Fibroblast of upper back skin (primary cell): ENCODE measurements at places on chromosomes 3 and 15.
A peak's percentile ranks its signal among the peaks of the same experiment; 100 is the strongest.

GRCh38 chr3:48798998-48799397 is 48.7 kb downstream of the PRKAR2A start:
- no peak for DNase-seq

DNA sequence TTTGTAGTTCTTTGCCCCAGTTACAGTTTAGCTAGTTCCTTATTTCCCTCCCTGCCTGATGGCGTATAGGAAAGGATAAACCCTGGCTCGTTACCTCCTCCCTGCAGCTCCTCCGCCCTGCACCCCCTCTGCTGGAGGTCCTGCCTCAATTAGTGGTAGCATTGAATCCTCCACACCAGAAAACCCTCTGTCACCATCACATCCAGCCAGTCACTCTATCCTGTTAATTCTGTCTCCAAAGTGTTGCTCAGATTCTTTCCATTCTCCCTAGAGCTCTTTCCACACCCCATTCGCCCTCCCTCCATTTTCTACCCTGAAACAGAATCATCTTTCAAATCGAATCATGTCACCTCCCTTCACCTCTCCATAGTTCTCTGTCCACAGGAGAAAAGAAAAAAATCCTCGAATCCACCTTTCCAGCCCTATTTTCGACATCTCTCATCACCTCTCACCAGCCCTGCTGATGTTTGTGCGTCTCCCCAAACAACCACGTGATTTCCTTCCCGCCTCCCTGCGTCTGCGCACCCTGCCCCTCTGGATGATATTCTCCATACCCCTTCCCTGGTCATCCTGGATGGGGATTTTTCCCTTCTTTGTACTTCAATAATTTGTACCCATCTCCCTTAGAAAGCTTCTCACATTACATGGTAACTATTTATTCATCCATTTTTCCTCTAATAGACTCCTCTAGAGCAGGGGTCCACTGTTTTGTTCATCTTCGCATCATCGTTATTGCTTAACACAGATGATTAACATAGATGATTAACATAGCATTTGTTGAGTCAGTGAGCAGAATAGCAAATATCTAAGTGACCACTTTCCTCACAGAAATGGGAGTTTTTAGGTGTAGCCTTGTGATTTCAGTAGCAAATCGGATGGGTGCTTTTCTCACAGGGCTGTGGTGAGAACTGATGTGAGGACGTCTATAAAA is 37.1 kb downstream of the MAP3K13 start:
- DNase-seq = no peak

DNA sequence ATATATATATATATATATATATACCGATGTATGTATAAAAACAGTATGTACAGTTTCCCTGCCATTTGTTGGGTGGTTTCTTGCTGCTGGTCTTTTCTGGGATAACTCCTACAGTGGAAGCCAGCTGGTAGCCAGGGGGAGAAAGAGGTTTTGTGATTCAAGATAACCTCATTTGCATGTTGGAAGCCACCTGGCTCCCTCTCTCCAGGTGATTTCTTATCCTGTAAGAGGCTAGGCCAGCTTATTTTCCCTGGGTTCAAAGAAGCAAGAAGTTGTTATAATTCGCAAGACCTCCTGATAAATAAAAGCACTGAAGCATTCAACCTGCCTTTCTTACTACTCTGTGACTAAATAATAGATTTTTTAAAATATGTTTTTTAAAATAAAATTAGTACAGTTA is 443.3 kb downstream of the VGLL3 start:
- DNase-seq = no peak

- DNase-seq = peak; percentile 27
These were observed 43.8 kb downstream of the OSBPL10 start for GRCh38 chr3:31937225-31937624.

GRCh38 chr3:102674284-102674683 is 239.5 kb downstream of the ZPLD1 start:
- no peak for DNase-seq

GRCh38 chr3:25442486-25442885 is 14.4 kb downstream of the RARB start:
- no peak for DNase-seq

DNA sequence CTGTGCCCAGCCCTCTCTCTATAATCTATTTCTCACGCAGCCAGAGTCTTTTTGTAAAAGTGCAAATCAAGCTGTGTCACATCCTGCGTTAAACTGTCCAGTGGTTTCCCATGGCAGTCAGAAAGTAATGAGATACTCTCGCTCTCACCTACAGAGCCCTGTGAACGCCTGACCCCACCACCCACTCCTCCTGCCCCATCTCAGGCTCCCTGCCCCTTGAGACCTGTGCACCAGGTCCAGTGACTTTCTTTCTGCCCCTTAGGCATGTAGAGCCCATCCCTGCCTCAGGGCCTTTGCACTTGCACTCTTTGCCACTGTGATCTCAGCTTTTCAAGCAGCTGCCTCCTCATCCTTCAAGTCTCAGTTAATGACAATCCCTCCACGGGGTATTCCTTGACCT is 58.3 kb upstream of the RASGRP1 start:
- no peak for DNase-seq

- DNase-seq = peak; percentile 81
These were observed 14.3 kb downstream of the SMC4 start for GRCh38 chr3:160413613-160414248.

DNA sequence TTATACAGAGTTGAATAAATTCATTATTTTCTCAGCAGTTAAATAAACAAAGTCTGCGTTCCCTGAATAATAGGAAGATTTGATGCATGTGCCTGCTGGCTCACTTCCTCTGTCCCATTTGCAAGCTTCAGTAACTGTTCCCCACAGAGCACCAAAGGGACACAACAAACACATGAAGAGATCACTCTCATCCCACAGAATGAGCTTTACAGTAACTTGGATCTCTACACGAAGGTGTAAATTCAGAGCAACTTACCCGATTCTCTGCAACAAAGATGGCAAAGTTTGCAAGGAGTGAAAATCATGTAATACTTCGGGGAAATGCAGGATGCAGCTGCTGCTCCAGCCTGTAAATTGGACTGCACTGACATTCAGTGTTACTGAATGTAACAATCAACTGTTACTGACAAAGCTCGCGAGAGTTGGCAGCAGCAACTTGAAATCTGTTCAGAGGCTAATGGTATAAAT is at the start of gene BCHE:
Gene BCHE, minus strand, starts transcription at position 366 of the 468 bp plus-strand sequence. CDS start 6,390 bp downstream, outside the sequence.
- DNase-seq = peak; percentile 83

- no peak for DNase-seq
These were observed 61.7 kb upstream of the TP63 start for GRCh38 chr3:189569473-189569872.

- DNase-seq = peak; percentile 68
These were observed 77.2 kb downstream of the PPP2R3A start for GRCh38 chr3:136042608-136043221.

DNA sequence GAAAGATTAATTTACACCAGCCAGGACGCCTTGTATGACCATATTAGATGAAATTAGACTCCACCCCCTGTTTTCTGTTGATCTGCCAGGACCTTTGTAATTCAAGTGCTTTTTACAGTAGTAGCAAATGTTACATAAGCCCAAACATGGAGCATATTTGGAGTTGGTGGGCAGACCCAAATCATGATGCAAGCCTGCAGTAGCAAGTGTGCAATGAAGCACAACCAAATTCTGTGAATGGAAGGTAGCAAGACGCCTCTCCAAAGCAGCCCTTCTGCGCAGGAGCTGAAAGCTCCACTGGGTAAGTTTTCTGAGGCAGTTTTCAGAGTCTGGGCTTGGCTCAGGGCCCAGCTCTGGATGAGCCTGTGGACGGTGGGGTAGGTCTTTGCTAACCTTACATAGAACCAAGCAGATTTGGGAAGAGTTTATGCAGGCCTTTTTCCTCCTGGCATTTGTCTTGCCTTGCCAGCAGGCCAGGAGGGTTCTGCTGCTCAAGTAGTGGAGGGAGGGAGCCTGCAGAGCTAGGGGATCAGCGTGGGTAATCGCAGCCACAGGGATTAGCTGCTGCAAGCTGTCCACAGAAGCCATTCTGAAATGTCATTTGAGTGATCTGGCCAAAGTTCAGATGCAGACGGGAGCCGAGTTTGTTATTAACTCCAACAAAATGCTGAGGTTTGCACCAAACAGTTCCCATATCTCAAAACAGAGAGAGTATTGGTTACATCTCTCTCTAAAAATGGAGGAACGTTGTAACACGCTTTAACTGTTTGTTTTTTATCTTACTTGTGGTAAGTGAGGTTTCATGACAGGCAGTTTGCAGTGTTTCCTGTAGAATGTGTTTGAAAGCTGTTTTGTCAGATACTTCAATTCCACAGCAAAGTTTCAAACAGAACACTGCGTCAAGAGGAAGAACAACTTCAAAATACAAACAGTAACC is 55.4 kb downstream of the PSMD6 start:
- peak; percentile 52 for DNase-seq

DNA sequence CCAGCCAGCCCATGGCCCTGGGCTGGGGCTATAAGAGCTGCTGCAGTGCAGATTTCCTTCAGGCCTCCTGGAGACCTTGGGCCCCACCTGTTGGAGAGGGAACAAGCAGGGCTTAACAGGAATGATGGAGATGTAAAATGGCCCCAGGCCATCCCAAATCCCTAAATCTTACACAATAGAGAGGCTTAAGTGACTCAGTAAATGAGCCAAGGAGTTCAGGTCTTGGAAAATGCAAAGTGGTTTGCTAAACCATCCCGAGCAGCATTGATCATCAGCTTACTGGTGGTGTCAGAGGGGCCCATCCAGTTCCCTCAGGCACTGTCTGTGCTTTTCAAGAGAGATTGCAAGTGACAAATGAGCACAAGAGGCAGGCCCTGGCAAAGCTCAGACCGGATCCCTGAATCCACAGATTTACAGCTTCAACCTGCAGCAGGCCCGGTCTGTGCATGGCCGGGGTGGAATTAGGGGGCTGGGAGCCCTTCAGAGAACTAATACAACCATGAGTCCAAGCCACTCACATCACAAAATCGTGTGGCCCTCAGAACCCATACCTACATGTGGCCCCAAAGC is 325.4 kb downstream of the UACA start:
- DNase-seq = no peak

DNA sequence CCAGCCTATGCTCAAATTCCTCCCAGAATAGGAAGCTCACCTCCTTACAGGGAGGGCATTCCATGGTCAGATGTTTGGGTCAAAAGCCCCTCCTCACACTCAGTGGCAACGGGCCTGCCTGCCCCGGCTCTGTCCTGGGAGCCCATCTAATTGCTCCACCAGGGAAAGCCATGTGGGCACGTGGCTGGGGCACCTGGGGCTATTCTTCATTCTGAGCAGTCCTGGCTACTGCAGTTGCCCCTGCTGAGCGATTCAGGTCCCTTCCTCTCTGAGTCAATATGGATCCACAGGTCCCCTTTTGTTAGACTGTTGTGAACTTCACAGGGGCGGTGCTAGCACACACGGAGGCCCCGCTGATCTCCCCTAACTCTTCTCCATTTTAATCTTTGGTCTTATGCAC is 39.4 kb downstream of the TPRA1 start:
- no peak for DNase-seq

- no peak for DNase-seq
These were observed 31.9 kb upstream of the FOXB1 start for GRCh38 chr15:59972241-59972640.

GRCh38 chr3:2927259-2927658 is 182.9 kb downstream of the IL5RA start:
- DNase-seq = no peak

DNA sequence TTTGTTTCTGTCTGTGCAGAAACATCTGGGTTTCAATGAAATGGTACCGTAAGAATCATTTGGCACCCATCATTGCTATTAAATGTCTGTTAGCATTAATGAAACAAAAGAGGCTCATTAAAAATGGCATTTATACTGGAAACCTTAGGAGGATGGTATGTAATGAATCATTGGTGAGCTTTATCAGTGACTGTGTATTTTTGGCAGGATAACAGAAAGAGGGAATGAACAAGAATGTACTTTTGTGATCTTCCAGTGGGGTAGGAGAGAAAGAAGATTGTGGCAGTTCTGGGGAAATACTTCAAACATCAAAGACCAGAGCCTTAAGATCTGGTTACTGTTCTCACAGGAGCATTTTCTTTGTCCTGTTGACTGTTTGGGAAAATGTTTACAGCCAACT is 4.7 kb upstream of the DCBLD2 start:
- peak; percentile 91 for DNase-seq

DNA sequence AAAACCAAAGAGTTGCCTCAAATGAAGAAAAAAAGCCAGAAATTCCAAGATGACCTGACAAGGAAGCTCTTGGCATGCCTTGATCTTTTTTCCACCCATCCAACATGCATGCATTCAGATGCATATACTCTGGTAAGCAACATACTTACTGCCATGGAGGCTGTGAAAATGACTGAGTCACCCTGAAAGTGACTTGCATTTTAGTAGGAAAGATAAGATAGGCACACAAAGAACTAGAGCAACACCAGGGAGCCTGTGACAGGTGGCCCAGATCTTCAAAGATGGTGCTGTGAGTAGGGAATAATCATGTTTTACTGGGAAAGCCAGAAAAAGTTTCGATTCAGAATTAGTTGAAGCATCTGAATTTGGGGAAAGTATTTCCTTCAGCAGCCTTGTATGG is 185.1 kb upstream of the SLCO3A1 start:
- no peak for DNase-seq

- no peak for DNase-seq
These were observed 23.3 kb downstream of the IREB2 start for GRCh38 chr15:78461171-78461888.

DNA sequence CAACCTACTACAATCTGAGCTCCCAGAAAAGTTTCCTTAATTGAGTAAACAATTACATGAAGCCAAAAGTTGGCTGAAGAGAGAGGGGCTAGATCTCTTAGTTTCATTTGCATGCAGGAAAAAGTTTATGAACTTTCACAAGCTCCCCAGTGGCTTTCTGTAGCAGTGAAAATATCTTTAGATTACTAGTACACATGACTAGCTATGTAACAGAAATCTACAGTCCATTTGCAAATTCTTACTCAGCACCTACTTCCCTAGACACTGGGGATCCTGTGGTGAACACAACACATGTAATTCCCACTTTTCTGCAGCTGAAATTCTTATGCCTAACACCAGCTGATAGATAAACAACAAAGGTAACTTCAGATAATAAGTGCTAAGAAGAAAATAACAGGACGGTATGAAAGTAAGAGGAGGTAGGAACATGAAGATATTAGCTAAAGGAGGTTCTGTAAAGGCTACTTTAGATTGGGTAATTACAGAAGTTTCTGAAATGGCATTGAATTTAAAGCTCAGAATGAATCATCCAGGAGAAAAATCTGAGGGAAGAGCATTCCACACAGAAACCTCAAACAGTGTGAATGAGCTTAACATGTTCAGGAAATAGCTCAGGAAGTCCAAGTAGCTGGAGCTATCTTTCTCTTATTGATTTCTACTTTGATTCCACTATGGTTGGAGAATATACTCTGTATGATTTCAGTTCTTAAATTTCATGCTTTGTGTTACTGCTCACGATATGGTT is 204.8 kb downstream of the MAGI1 start:
- peak; percentile 86 for DNase-seq

DNA sequence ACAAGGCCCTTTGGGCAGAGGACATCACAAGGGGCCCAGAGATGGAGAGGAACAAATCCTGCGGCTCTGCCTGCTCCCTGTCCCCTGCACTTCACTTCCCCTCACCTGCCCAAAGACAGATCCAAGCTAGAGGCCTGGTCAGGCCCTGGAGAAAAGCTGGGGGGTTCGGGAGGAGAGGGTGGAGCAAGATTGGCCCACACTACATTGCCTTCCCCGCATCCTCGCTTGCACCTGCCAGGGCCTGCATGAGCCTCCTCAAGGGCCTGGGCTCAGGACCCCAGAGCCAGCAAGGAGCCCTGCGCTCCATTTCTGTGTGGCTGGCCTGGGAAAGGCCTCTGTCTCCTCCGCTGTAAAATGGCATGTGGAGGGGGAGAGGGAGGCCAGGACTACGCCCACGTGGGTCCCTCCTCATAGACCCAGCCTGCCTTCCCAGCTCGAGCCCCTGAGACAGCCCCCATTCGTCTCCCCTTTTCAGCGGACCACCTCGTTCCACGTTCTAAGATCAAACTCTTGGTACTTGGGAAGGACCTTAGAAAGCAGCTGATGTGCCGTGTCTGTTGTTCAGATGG is 106.0 kb downstream of the HMG20A start:
- DNase-seq = no peak
